ENCODE measurements at places on chromosomes 1 and 21.

GRCh38 chr1:167592475-167592874 is 37.6 kb upstream of the RCSD1 start:
- DNase-seq = no peak

DNA sequence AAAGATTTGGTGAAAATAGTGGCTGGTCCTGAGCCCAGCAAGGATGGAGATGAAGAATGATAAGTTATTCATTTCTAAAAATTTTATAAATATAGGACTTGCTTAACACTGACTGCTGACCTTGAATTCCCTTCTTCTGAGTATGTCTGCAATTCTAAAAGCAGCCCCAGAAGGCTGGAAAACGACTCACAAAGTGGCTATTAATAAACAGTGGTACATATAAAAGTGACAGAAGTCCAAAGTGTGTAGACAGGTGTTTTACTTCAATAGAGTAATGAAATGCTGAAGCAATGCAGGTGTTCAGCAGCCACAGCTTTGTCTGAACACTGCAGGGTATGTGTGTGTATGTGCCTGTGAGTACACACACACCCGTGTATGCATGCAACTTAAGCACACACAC is 219.0 kb upstream of the NRIP1 start:
- DNase-seq = no peak

GRCh38 chr1:56548571-56548970 is 30.8 kb downstream of the PLPP3 start:
- DNase-seq = no peak

GRCh38 chr1:155967341-155968050 is 10.9 kb downstream of the ARHGEF2 start:
- DNase-seq = peak; percentile 64

GRCh38 chr1:11059155-11059967 is 457 bp downstream of the SRM start:
- no peak for DNase-seq

DNA sequence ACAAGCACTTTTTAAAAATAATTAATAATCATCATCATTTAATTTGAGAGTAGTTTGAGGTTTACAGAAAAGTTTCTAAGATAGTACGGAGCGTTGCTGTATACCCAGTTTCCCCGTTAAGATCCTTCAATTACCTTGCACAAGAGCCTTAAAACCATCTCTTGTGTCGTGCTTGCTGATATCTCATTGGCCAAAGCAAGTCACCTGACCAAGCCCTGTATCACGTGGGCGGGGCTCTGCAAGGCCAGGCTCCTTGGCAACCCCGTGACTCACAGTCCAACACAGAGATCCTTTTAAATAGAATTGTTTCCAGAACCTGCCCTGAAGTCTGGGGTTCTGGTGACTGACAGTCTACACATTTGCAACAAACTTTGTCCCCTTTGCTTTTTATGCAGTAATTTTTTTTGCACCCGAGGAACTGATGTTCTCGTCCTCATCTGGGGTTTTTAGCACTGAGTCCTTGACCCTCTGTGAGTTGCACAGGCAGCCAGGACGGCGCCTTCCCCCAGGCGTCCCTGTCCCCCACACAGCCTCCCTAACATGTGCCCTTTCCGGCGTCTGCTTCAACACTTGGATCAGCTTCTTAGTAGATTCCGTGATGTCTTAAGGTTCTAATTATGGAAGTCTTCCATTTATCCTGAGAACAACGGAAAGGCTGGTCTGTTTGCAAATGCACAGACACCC is 183.3 kb upstream of the TMEM51 start:
- DNase-seq = no peak

DNA sequence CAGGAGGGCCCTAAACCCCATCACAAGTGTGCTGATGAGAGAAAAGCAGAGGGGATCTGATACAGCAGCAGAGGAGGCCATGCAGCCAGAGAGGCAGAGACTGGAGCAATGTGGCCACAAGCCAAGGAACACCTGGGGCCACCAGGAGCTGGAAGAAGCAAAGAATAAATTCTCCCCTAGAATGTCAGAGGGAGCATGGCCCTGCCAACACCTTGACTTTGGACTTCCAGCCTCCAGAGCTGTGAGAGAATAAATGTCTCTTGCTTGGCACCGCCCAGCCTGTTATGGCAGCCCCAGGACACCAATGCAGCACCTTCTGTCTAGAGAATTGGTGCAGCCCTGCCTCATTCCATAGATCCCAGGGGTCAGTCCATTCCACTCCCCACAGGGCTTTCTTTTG is 25.3 kb downstream of the UBASH3A start:
- DNase-seq = no peak

- DNase-seq = no peak
Measured at GRCh38 chr1:196977278-196977677, at the start of gene CFHR5. Gene CFHR5 (plus strand): TSS chr1:196977556. CDS start chr1:196977665, 109 bp downstream.

DNA sequence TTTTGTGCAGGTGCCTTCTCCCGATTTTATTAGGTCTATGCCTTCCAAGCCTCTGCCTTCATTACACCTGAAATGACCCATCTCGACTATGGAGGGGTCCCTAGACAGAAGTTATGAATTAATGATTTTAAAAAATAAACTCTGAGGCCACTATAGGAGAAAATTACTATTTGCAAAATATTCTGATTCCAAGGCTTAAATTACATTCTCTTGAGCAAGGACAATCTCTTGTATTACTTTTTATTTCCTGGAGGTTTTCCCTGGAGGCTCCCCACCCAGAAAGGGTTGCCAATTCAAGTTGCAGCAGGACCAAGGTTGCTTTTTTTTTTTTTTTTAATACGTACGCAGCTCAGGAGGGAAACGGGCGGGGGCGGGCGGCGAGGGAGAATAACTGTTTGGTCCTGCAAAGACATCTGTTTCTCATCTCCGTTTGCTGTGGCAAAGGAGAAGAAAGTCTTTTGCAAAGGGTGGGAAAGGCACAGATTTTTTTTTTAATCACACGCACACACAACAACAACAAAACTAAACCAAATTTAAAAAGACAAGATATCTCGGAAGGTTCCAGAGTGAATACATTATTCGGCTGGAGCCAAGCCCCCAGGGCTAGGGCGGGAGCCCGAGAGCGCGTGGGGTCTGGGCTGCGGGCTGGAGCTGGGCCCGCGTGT is 618 bp upstream of the SERTAD4 start:
- DNase-seq = no peak

DNA sequence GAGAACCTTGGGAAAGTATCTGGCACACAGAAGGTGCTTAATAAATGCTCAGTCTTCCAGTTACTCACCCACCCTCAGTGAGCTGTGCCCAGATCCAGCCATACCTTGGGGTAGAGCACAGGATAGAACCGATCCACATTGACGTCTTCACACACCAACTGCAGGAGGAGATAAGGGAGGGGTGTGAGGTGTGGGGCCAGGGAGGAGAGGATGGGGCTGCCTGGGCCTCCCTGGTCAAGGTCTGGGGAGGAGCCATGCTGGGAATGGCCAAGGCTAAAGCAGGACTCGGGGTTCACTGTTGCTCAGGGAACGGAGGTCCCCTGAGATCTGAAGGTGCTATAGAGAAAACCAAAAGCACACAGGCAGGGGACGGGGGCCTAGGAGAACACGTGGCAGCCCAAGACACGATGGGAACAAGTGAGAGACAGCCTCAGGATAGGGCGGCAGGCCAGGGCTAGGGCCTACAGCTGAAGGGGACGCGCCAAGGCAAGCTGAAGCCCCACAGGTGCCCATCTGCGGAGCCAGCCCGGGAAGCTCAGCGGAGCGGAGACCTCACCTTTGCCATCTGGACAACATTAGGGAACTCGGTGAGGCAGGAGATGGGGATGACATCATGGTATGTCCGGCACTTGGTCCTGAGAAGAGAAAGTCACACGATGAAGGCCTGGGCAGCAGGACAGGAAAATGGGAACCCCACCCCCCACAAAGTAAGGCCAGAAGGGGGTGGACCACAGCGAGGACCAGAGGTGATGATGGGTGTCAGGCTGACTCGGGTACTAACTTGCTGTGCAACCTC is 55.9 kb downstream of the RAP1GAP start:
- DNase-seq = no peak

- DNase-seq = no peak
Measured at GRCh38 chr1:67522001-67522441, 91.8 kb upstream of the SERBP1 start.

- no peak for DNase-seq
Measured at GRCh38 chr1:90175490-90176167, 180.7 kb downstream of the ZNF326 start.

DNA sequence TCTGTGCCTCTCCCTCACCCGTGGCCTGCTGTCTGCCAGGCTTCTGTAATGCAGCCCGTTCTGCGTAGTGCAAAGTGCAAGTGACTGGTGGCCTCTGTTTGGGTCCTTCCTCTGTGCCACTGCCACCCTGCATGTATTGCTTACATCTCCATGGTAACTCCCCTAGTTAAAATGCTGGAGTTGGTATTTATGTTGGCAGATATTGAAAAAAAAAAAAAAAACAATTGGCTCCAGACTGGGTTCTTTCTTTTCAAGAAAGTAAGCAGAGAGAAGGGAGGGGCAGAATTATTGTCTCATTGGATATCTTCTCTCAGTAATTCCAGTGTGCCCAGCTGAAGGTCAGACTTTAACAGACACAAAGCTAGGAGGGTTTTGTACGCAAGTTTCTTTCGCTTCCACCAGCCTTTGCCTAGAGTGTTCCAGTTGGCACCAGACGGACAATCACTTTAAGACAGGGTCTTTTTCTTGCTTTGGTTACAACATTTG is 242.3 kb downstream of the PBX1 start:
- DNase-seq = no peak

DNA sequence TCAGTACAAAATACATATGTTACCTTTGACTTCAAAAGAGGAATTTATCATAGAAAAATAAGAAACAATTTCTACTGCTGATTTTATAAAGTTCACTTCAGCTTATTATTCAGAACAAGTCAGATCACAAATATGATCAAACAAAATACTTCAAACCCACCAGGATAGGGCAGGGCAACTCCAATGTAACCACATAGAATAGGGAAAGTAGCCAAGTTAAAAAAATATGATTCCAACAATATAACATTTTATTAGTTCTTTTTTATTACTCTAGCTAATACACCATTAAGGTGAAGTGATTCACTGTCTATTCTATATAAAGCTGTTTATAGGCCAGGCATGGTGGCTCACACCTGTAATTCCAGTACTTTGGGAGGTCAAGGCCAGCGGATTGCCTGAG is 54.6 kb upstream of the ZNHIT6 start:
- DNase-seq = no peak

DNA sequence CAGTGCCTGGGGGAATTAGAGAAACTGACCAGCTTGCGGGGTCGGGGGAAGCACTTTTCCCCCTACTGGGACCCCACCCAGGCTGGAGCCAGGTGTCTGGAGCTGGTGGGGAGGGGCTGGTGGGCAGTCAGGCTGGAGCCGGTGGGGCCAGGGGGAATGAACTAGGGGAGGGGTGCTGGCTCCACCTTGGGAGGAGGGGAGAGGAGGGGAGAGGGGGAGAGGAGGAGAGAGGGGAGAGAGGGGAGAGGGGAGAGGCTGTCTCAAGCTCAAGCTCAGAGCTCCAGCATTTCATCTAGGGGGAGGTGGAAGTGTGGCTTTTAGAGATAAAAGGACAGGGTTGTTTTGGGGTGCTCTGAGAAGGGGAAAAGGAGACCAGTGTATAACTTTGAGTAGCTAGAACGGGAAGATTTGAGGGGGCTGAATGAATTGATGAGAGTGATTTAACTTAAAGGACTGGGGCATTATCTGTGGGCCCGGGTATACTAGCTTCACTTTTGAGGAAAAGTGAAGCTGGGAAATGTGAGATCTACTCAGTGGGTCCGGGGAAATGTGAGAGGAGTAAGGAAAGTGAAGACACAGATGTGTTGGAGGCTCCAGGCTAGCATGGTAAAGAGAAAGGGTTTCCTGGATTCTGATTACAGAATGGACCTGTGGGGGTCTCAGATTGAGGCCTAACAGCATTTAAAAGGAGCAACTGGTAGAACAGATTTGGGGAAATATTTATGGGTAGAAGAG is 2.8 kb downstream of the EFNA1 start:
- no peak for DNase-seq

GRCh38 chr1:98422816-98423215 is 238.7 kb upstream of the SNX7 start:
- DNase-seq = no peak

Measured in bone marrow (tissue), 2 donors.